ENCODE measurements at places on chromosomes 3 and 15.

DNA sequence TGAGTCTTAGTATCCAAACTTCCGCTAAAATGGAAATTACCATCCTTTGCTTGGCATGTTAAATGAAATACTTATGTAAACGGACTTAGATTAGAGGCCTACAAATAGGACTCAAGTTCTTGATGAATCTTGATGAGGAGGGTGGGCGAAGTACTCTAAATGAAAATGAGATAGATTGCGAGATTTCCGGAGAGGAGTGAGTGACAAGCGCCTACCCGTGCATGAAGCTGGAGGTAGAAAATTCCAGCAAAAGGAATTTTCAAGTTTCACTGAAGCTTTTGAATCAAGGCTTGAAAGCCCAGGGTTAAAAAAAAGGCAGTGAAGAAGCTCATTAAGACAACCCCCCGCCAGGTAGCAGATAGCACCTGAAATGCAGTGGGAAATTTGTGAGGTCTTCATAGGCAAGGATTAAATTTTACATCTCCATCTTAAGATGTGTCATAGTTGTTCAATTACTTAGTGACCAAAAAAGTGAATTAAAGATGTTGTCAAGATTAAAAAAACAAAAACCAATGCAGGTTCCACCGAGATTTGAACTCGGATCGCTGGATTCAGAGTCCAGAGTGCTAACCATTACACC, 655 bp upstream of the RAB11A start:
- no peak for DNase-seq

- DNase-seq = no peak
These were observed 19.8 kb downstream of the TNFAIP8L3 start for GRCh38 chr15:51074926-51075325.

GRCh38 chr15:99631255-99631654, 65.5 kb downstream of the MEF2A start:
- peak; percentile 20 for DNase-seq

GRCh38 chr3:197427021-197427420, 128.6 kb upstream of the DLG1 start:
- DNase-seq = no peak

- no peak for DNase-seq
These were observed 1.6 kb downstream of the GOLGB1 start for GRCh38 chr3:121747976-121748375.

DNA sequence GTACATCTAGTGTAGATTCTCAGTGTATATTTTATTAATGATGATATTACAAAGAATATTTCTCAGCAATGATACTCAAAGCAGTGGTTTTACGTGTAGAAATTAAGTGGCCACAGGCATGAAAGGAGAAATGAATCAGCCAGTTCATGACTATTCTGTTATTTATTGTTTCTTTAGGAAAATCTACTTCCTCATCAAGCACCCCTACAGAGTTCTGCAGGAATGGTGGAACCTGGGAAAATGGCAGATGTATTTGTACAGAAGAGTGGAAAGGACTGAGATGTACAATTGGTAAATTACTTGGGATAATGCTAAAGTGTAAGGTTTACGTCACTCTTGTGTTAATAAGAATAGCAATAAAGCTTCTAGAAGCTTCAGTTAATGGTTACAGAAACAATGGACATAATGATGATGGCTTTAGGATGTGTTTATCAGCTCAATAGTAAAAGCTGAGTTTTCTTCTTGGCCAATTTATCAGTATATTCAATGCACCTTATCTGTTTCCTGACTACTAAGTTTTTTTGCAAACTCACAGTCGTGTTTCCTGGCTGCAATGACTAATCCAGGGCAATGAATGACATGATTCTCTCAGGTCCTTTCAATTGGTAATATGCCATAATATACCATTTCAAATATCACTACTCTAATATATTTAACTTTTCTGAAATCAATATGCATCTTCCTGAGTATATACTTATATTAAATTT, 20.2 kb downstream of the ADGRG7 start:
- DNase-seq = no peak

GRCh38 chr15:68518785-68519430, 59.9 kb upstream of the CORO2B start:
- DNase-seq = no peak

- DNase-seq = no peak
These were observed 817 bp upstream of the PLXNA1 start for GRCh38 chr3:126982126-126982470.

DNA sequence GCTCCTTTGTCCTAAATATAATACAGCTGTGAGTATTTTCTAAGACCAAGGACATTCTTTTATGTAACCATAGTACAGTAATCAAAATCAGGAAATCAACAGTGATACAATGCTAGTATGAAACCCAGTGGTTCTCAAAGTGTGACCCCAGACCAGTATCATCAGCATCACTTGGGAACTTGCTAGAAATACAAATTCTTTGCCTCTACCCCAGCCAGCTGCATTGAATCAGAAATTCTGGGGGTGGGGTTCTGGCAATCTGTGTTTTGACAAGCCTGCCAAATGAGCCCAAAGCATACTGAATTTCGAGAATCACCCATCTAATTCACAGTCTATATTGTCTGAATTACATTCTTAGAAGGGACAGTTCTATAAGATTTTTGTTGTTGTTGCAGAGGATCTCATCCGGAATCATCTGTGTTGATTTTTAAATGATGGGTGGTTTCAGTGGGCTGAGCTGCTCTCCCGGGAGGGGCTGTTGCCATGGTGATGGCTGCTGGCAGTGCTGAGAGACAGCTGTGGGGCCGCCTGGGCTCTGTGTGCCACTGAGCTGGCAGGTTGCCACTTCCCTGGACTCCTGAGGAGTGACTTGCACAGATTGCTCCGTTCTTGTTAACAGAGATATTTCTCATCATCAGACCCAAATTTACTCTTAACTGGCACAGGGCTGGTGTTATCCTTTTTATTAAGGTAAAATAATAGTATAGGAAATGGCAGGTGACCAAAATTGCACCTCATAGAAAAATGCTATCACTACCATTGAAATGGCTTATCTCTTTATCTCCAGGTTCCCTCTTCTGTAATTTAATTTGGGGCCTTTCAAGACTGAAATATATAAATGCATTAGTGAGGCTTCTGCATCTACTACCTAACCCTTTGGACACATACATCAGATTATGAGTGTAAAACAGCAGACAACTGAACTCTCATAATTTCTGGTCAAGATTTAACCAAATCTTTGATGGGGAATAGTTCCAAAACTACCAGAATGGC, 56.5 kb downstream of the NEK11 start:
- no peak for DNase-seq

DNA sequence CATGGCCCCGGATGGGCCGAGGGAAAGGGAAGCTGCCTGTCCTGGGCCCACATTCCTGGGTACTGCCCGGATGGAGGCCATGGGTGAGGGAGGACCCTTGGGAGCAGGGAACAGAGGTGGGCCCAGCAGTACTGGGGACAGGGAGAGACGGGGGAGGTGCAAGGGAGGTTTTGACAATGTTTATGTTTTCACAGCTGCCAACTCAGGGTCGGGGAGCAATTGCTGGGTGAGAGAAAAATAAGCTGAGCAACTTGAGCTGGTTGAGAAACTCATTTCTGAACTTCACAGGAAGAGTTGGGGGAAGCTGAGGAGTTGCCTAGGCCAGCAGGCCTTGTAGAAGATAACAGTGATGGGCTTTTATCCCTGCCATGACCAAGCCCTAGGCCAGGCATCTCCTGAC, 11.1 kb upstream of the TSPAN3 start:
- DNase-seq = no peak

DNA sequence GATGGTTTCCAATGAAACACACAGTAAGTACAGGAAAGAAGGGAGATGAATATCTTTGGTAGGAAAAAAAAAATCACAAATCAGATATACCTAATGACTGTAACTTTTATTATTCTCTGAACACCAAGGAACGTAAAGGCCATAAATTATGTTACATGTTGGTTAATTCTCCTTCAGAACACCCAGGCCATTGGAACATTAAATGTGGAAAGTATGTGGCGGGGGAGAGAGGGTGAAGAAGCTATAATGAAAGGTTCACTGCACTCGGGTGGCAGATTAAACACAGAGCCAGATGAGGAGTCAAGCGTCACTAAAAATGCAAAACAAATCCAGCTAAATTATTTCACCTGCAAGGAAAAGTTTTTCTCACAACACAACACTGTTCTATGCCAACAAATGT, 193.8 kb downstream of the FHIT start:
- DNase-seq = no peak

DNA sequence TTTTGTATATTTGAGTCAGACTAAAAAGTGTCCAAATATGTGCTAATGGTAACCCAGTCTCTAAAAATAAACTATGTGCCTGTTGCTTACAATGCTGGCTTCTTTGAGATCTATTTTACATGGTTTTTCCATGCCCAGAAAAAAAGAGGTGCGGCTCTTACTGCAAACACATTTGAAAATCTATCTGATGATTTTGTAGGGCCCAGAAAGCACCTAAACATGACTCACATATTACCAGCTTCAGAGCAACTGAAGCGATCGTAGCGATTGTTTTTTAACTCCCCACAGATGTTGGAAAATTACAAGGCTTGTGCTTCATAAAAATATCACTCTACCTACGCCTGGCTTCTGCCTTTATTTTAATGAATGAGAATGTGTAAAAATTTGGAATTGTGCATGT, 53.5 kb downstream of the SUCNR1 start:
- DNase-seq = no peak

DNA sequence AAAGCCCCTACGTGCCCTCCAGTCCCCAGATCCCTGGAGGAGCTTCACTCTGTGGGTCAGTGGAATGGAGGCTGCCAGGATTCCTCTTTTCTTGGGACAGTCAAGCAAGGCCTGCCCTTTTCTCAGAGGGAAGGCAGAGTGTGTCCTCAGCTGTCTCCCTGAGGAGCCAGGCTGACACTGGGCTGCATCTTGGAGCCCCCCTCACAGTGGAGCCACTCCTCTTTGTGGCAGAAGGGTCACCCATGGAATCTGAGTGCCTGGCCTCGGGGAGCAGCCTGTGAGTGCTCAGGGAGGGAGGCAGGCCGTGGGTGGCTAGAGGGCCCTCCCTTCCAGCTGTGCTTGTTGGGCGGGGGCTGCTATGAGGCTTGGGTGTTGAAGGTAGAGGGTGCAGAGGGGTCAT, 41.2 kb downstream of the BOC start:
- no peak for DNase-seq

DNA sequence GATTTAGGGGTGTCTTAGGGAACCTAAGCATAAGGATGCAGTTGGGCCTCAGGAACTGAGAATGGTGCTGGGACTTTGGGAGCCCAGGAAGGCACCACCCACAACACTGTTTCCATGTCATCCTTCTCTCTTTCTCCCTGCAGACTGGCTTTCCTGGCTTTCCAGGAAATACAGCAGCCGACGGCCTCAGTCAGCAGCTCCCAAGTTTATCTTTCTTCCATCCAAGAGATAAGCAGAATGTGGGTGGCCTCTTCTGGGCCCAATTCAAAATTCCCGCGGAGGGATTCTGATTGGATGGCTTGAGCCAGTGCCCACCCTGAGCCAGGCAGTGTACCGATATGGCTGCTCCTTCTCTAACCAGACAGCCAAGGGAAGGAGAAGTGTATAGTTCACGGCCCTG, 4.5 kb upstream of the CLN6 start:
- no peak for DNase-seq

- DNase-seq = no peak
These were observed 11.5 kb downstream of the MB21D2 start for GRCh38 chr3:192905980-192906678.

GRCh38 chr15:48285329-48286214, 45.7 kb upstream of the DUT start:
- no peak for DNase-seq

DNA sequence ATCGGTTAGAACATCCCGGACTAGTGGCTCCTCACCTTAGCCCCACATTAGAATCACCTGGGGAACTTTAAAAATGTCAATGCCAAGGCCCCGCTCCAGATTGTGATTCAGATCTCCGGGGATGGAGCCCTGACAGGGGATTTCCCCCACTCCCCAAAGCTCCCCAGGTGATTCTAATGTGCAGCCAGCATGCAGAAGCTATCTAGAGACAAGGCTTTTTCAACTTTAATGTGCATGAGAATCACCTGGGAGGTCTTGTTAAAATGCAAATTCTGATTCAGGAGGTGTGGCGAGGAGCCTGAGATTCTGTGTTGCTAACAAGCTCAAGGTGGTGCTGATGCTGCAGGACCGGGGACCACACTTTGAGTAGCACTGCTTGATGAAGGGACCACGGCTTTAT, 156.7 kb downstream of the RAB11A start:
- no peak for DNase-seq
